ENCODE measurements at places on chromosomes 5 and 9.

- DNase-seq: no peak
These were observed 54.3 kb downstream of the PSD2 start for GRCh38 chr5:139849942-139850341.

DNA sequence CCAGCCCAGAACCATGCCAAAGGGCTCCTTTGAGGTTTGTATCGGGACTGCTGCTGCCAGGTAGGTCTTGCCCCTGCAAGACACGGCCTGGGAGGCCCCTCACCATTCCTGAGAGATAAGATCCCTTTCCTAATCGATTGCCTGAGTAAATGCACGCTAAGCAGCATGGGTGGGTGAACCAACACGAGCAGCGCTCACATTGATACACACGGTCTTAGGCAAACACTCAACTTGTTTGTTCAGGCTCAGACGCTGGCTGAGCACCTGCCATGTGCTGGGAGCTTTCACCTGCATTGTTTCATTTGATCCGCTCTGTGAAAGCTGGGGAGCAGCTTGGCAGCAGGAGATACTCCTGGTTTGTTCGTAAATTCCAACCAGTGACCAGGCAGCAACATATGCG lies 76.9 kb upstream of the NEURL1B start:
- no peak for DNase-seq

- DNase-seq: no peak
These were observed 29.9 kb downstream of the SLC6A18 start for GRCh38 chr5:1255081-1255561.

DNA sequence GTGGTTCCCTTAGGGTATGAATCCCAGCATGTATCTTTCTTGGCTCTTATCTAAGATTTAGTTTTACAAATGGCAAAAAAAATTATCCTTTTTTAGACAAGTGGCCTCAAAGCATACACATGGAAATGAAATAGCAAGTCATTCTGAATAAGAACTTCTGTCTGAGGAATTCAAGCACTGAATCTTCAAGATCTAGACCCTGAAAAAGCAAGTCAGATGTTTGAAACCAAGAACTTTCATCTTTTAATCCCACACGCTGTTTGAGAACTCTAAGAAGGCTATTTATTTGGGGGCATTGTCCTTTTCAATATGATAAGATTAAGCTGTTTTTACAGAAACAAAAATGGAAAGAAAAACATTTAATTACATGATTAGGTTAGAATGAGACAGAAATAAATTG lies 549.2 kb upstream of the CYLC2 start:
- no peak for DNase-seq

DNA sequence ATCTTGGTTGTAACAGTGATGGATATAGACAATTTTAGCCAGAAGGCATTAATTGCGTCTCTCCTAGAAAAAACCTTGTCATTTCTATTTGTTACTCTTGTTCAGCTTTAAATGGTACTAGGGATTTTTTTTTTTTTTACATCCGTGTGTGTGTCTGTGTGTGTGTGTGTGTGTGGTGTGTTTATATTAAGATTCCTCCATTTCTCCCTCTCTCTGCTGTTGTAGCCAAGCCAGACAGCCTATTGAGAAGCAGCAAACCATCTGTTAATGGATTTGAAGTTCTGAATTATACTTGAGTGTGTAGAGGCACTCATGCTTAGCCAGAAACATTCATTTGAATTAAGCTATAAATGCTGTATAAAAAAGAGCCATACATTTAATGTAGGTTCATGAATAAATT lies 72.3 kb downstream of the SLF1 start:
- DNase-seq: no peak

GRCh38 chr9:20561531-20561930 lies 60.8 kb downstream of the MLLT3 start:
- no peak for DNase-seq

DNA sequence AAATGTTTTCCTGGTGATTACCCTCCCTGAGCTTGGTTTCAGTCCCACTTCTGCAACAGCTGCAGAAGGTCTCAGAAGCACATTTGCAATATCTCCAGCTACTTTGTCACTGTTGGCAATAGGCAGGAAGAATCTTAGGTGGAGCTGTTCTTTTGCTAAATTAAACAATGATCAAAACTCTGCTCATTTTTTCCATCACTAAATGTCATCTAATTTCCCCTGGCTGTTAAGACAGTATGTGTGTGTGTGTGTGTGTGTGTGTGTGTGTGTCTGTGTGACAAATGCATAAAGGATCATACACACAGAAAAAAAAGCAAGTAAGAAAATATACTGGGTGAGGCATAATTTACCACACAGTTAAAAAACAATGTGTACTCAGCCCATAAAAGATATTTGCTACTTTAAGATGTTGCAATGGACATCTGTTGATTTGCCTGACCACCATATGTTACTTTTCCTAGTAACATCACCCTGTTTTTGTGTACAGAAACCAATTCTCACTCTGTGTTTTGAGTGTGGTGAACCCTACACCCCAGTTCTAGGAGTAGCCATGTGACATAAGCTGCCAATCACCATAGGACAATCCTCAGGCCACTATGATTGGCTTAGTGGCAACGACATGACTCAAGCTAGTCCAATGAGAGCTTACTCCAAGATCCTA lies 572.6 kb upstream of the CLINT1 start:
- DNase-seq: no peak

Measured in GOT3 (cell line).